ENCODE measurements at places on chromosomes 2 and 18.

GRCh38 chr18:21451851-21452250, 148.7 kb downstream of the ESCO1 start:
- DNase-seq: no peak

DNA sequence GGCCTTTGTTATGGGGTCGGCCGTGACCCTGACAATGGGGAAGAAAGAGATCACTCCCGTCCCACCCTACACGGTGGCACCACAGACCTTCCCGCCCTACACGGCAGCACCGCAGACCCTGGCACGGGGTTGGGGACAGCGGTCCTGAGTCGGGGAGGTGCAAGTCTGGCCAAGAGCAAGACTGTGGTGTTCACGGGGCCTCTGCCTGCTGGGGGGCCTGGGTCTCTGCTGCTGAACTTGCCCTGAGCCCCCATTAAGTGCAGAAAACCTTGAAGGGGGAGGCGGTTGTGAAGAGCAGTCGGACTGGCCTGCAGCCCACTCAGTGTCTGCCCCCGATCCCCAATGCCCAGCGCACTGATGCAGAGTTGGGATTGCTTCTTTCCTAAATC, 75.9 kb downstream of the SLC66A2 start:
- DNase-seq: no peak

GRCh38 chr18:76133873-76134272, 361.2 kb downstream of the ZNF516 start:
- no peak for DNase-seq

GRCh38 chr2:141554810-141555209, 576.0 kb downstream of the LRP1B start:
- peak; percentile 13 for DNase-seq

GRCh38 chr2:201269764-201270163, 9.4 kb downstream of the CASP8 start:
- no peak for DNase-seq

- DNase-seq: no peak
Observed at GRCh38 chr2:208674919-208675318, 268.3 kb downstream of the PTH2R start.

GRCh38 chr18:8821083-8821465, 115.7 kb downstream of the MTCL1 start:
- no peak for DNase-seq

DNA sequence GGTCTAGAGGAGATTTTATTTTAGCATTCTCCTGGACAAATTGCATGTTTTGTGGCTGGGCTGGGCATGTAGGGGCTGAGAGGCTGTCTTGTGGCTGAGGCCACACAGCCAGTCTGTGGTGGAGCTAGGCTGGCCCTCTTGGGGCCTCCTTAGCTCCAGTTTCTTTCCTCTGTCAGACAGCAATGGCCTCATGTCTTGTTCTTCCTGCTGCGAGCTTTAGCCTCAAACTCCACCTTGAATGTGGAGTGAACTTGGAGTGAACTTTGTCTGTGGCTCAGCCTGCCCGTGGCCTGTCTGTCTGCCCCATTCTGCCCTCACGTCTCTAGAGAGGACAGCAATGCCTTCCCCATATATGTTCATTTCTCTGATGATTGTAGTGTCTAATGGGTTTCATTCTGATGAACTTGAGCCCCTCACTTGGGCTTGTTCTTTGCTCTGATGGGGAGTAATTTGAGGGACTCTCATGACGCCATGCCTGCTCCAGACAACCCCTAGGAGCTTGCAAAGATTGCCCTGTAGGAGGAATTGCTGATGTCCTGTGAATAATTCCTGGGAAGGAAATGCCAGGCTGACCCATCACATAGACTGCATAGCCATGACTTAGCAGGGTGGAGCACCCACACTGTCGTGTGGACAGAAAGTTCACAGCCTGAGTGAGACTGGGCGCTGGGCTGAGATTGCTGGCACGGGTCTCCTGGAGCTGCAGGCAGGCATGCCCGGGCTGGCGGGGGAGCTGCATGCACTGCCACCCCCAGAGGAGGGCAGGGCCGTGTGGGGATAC, 42.6 kb downstream of the ASAP2 start:
- DNase-seq: no peak
